Central memory CD4-positive, alpha-beta T cell (primary cell): ENCODE measurements at places on chromosomes 7 and 10.

- no peak for DNase-seq
Measured at GRCh38 chr7:1839701-1840100, 169.6 kb downstream of the ELFN1 start.

GRCh38 chr7:105205592-105206237 is 183.0 kb downstream of the SRPK2 start:
- DNase-seq, result peak; percentile 24

- no peak for DNase-seq
Measured at GRCh38 chr7:129041142-129042085, 13.5 kb downstream of the TNPO3 start.

DNA sequence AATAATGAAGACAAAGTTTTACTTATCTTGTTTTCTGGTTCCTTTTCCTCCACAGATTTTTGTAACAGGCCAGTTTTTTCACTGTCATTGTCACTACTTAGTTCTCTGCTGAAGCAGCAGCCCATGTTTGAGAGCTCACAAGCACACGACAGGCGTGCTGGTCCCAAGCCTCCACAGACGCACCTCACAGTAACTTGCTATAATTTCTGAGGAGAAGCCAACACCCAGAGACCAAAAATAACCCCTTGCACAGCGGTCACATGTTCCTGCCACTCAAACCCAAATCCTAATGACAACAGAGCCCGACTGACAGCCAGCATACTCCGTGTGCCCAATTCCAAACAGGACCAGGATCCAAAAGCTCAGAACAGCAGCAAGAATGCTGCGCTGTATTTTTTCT is 58.5 kb downstream of the LARP4B start:
- no peak for DNase-seq
